Activated T-cell treated with anti-CD3 and anti-CD28 coated beads, Interleukin-2, amount 50 U/mL, for 24 hours (primary cell): ENCODE measurements at places on chromosomes 16 and 17.
A peak's percentile ranks its signal among the peaks of the same experiment; 100 is the strongest.

GRCh38 chr17:77127735-77128361 lies 12.9 kb upstream of the SEC14L1 start:
- peak; percentile 73 for DNase-seq

DNA sequence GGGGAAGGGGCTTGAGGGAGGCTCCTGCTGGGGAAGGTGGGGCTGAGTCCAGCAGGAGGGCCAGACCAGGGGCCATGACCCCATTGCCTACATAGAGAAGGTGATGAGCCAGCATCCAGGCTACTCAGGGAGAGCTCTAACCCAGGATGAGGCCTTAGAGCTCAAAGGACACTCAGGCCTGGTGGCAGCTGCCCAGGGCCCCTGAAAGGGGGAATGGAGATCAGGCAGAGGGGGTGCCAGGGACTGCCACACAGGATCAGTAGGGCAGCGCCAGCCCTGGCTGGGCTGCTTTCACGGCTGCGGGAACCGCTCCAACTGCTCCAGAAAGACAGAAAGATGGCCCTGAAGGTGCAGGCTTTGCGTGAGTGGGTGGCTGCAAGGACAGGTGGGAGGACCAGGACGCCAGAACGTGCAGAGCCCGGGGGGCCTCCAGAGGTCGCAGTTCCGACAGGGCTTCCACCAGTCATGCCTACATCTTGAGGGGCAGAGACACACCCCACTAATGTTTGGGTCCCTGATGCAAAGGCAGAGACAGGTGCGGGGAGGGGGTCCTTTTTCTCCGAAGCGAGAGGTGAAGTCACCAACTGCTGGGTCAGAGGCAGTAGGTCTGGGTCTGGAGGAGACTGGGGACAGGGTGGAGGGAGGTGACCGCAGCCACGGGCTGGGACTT lies 882 bp upstream of the ATP6V0C start:
- DNase-seq, result no peak

- no peak for DNase-seq
Observed at GRCh38 chr16:50479771-50480170, 68.4 kb upstream of the NKD1 start.

DNA sequence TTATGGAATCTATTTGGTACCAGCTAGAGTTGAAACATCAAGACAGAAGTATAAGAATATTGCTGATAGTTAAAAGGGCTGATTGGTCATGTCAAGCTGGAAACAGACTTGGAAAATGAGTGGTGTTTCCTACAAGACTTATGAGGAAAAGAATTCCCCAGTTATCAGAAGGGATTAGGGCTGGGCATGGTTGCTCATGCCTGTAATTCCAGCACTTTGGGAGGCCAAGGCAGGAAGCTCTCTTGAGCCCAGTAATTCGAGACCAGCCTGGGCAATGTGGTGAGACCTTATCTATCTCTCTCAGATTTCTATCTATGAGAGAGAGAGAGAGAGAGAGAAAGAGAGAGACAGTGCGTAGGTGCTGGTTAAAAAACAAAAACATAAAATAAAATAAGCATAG lies 139.5 kb upstream of the PMFBP1 start:
- DNase-seq, result no peak

- no peak for DNase-seq
Observed at GRCh38 chr17:78950870-78951269, 25.7 kb upstream of the TIMP2 start.

GRCh38 chr17:68054296-68054900 lies 18.9 kb downstream of the KPNA2 start:
- no peak for DNase-seq

- no peak for DNase-seq
Observed at GRCh38 chr16:72884037-72884436, 163.9 kb downstream of the ZFHX3 start.
